ENCODE measurements at places on chromosomes 12 and 14. TPM values are rescaled to one million over a fixed set of nuclear protein-coding genes. Genes with fewer than 3 reads are reported as not detected.

ZNF385A gene
- total RNA-seq = 106 TPM

RIMBP2 gene
- 21.8 TPM for total RNA-seq

PPP1R36 gene
- not detected for total RNA-seq

REM2 gene
- 1.5 TPM for total RNA-seq

DPPA3 gene
- total RNA-seq = not detected

DLGAP5 gene
- total RNA-seq = 1.7 TPM

KRT85 gene
- 766 TPM for total RNA-seq

- no peak for DNase-seq
Observed at GRCh38 chr14:80133457-80133856, 77.8 kb downstream of the DIO2 start.

- no peak for DNase-seq
Observed at GRCh38 chr12:5379749-5380496, 52.0 kb upstream of the NTF3 start.

DNA sequence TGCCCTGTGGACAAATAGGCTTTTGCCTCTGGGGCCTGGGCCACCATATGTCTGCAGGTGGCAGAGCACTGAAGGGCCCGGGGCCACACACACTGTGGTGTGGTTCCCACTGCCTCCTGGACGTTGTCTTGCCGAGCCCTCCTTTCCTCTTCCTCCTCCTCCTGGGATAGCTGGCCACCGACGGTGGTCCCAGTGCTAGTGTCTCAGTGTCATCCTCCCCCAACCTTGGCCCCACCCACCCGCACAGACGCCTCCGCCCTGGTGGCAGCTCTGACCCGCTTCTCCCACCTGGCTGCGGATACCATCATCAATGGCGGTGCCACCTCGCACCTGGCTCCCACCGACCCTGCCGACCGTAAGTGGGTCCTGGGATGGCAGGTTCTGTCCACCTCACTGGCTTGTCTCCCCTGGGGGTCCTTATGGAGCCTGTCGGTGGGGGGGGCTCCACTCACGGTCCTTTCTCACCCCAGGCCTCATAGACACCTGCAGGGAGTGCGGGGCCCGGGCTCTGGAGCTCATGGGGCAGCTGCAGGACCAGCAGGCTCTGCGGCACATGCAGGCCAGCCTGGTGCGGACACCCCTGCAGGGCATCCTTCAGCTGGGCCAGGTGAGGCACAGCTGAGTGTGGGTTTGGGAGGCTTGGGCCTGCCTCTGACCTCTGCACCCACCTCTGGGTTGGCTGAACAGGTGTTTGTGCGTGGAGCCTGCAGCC, 23.5 kb downstream of the HIP1R start:
- no peak for DNase-seq

- no peak for DNase-seq
Observed at GRCh38 chr12:98594050-98594835, 757 bp downstream of the SLC25A3 start.

GRCh38 chr12:16369156-16369555, 21.7 kb downstream of the MGST1 start:
- no peak for DNase-seq

- peak; percentile 82 for DNase-seq
Observed at GRCh38 chr12:6277982-6278438, 32.5 kb upstream of the PLEKHG6 start.

- no peak for DNase-seq
Observed at GRCh38 chr14:58107947-58108552, 44.0 kb downstream of the ARMH4 start.

DNA sequence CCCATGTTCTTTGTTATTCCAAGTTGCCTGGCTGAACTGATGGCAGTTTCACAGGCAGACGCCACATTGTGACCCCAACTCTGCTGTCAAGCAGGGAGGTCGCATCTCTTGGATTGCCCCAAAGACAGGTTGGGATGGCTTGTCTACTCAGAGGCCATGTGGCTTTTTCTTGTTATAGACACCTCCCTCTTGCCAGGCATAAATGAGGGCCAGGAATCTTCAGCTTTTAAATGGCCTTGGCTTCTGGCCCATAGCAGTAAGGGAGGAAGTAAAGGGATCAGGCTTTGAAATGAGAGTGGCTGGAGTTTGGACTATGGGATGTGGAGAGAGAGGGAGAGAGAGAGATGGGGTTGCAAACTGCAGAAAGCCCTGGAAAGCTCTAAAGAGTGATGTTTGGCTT, 215.0 kb downstream of the TBX5 start:
- DNase-seq = no peak

- no peak for DNase-seq
Observed at GRCh38 chr12:59115526-59115925, 195.2 kb upstream of the LRIG3 start.
